Cerebellar nuclear complex (tissue), 1 donor: ENCODE measurements at places on chromosomes 3 and 15.

DNA sequence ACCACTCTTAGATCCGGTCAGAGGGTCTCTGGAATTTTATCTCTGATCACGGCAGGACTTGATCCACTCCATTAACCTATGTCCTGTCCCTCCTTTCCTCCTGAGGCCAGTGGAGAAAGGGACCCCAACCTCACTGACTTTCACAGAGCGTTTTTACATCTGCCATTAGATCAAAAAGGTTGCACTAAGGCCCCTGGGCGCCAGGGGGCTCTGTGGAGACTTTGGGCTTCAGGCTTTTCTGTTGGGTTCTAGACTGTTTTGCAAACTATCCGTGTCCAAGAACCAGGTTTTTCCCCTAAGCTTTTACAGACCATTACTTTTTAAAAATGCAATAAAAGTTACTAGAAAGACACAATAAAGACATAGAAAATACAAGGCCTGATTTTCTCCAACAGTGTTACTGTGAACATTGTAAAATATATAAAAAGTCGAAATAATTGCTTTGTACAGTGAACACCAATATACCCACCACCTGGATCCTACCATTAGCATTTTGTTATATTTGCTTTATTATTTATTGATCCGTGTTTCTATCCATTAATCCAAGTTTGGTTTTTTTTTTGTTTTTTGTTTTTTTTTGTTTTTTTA lies 159.7 kb downstream of the POLR2M start:
- DNase-seq = no peak

DNA sequence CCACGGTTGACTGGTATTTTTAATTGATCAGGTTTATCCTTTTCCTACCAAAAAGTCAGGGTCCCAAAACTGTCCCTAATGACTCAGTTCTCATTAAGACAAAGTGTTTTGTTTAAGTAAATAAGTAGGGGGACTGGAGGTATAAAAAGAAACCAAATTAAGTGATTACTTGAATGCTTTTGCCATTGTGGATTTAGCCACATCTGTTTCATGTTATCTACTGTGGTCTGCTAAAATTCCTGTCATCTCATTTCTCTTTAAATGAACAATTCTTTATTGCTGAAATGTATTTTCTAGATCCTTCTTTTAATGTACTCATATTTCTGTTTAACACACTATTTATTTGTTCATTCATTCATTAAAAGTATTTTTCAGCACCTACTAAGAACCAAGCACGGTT lies 625.9 kb upstream of the ADAMTS9 start:
- no peak for DNase-seq

DNA sequence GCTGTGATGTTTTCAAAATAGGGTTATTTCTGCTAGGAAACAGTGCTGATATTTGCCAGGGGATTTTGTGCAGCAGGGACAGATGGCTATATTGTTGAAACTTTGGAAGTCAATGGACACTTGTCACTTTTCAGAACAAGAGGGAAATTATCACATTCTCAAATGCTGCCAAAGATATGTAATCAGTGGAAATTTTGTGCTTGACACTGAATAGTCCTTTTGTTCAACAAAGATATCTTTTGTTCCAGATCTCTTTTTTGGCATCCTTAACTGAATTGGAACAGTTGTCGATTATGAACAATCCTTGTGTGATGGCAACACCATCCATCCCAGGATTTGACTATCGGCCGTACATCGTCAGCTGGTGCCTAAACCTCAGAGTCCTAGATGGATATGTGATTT lies 7.8 kb downstream of the CEP97 start:
- DNase-seq = no peak

- no peak for DNase-seq
These were observed 1.6 kb downstream of the MPI start for GRCh38 chr15:74891469-74891868.

GRCh38 chr15:74276560-74276959 lies 40.4 kb downstream of the CCDC33 start:
- no peak for DNase-seq

DNA sequence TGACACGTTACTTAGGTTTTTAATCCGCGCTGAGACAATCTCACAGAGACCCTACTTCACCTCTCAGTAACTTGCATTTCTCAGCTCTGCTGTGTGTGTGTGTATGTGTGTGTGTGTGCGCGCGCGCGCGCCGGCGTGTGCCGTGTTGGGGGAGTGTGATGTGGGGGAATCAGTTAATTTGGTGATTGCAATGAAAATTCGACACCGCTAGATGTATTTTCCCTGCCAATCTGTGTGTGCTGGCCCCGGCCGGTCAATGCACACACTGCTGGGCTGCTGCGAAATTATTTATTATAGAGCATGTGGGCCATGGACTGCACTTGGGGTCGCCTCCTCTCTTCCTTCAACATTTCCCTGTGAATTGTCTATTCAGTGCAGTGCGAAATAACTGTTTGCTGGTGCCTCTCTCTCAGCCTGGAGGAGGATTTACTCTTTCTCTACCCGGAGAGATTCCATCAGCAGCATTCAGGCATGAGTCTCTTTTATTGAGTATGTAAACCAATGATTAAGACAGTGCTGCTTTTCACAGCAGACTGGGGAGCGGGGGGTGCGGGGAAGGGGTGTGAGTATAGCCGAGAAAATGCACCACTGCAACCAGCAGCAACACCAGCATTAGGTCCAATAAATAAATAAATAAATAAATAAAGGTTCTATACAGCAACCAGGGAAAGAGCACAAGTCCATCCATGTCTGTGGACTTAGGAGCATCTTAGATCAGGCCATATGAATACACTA lies 2.9 kb downstream of the CADM2 start:
- DNase-seq = no peak

DNA sequence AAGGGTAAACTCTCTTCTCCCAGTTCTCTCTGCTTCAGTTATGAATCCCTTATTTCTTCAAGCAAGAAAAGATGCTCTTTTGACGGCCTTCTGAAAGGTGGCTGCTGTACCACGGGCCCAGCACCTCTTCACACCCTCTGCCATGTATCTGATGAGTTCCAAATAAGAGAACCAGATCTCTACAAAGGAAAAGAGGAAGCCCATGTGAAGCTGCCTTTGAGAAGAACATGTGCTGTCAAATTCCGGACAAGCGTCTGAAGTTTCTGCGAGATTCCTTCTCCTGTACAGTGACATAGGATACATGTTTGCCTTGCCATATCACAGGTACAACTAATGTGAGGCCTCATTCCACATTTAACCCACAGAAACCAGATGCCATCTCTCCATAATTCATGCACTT lies 59.2 kb downstream of the SH3BP5 start:
- no peak for DNase-seq

GRCh38 chr3:95905182-95905581 lies 909.2 kb upstream of the EPHA6 start:
- no peak for DNase-seq

GRCh38 chr15:95698230-95698629 lies 632.3 kb upstream of the NR2F2 start:
- DNase-seq = no peak

DNA sequence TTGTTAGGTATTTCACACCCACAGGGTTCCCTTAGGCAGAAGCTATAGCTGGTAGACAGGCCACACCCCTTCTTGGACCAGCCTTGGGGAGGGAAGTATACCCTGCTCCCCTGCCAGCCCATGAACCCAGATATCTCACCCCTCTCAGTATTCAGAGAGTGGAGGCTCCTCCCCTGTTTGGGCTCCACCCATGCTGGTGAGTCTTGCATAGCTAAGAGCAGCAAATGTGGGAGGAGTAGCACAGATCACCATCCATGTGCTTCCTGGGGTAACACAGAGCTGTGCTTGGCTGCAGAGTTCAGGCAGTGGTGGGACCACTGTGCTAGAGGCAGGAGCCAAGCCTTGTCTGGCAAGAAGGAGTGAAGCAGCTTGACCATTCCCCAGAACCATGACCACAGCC lies 427.2 kb downstream of the ZIC1 start:
- no peak for DNase-seq

DNA sequence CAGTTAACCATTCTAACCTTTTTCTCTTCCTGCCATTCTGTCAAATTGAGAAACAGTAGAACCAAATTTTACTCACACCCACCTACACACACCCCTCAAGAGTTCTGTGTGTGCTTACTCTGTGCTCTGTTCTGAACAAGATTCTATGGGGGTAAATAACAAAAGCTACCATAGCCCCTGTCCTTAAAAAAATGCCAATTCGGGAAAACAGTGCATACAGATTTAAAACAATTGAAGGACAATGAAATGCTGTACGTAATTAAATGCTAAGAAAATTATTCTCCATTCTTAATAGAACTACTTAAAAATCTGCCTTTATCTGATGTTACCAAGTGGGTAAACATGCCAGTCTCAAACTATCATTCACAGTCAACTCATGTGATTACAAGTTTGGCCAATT lies 1107.5 kb downstream of the TUSC7 start:
- DNase-seq = no peak

DNA sequence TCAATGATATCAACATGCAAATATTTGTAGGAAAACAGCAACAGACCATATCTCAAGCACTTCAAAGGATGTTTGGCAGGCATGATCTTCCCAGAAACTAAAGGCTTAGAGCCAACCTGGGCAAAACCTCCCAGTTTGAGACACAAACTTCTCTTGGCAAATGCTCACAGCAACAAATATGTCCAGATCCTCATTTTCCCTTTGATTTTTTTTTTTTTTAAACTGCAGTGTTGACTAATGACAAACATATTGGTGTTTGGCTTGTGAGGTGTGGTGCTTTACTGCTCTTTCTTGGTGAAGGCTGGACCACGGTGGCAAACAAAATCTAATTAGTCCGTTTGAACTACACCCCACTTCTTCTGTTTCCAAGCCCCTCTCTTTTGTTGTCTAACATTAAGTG lies 87.2 kb downstream of the EBLN2 start:
- no peak for DNase-seq

DNA sequence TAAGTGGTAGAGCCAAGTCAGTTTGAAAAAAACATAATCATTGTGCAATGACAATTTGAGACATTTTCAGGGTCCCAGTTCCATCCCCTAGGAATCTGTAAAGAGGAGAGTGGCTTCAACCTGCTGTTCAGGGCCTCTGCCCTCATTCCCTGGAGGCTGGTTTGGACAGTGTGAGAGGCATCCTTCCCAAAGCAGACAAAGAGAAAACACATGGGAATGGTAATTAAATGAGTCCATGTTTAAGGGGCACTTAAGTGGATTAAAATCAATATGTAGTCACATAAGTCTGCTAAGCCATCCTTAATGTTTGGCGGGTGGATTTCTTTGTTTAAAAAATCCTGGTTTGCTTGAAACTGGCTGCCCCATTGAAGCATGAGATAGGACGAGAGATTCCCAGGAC lies 146.3 kb upstream of the CTDSPL start:
- no peak for DNase-seq

- no peak for DNase-seq
These were observed 233.4 kb downstream of the CACNA2D3 start for GRCh38 chr3:54355800-54356199.

GRCh38 chr15:90860942-90861675 lies 7.3 kb upstream of the FURIN start:
- no peak for DNase-seq

DNA sequence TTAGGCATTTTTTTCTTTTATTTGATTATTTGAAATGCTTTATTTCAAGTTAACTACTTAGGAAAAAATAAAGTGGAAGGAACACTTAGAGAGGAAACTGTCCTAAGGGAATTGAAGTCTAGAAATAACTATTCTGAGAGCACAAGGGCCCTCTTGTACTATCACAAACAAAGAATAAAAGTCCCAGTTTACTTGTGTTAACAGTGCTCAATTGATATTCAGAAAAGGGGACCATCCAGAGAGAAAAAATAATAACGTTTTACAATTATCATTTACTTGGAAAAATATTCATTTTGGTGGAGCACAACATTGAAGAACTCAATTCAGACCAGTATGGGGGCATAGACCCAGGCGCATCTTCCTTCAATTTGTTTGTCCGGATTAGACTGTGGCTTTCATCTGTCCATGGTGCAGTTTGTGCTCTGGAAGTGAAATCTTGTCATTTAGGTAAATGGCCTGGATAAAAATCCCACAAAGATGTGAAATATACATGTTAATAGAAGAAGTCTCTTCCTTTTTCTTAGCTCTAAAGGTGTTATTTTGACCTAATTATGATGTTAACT lies 54.5 kb upstream of the SAMMSON start:
- no peak for DNase-seq

GRCh38 chr3:45890405-45890804 lies 4.1 kb downstream of the CCR9 start:
- DNase-seq = no peak

DNA sequence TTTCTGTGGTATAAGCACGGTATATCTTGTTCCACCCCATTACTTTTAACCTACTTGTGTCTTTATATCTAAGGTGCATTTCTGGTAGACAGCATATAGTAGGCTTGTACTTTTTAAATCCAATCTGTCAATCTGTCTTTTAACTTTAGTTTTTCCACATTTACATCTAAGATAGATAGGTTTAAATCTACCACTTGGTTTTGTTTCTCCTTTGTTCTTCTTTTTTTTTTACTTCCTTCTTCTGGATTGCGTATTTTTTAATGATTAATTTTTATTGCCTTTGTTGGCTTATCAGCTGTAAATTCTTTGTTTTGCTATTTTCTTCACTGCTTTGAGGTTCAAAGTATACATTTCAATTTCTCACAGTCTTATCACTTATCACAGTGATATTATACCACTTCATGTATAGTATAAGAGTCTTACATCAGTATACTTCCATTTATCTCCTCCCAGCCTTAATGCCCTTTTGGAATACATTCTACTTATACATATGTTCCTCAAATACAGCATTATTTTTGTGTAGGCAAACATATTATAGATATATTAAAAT lies 31.0 kb downstream of the IQCB1 start:
- no peak for DNase-seq

GRCh38 chr3:51539291-51539941 lies 897 bp downstream of the RAD54L2 start:
- DNase-seq = no peak

- DNase-seq = no peak
These were observed 140.4 kb downstream of the CD47 start for GRCh38 chr3:107950417-107950816.

- DNase-seq = no peak
These were observed 43.7 kb downstream of the FAM3D start for GRCh38 chr3:58622892-58623291.

DNA sequence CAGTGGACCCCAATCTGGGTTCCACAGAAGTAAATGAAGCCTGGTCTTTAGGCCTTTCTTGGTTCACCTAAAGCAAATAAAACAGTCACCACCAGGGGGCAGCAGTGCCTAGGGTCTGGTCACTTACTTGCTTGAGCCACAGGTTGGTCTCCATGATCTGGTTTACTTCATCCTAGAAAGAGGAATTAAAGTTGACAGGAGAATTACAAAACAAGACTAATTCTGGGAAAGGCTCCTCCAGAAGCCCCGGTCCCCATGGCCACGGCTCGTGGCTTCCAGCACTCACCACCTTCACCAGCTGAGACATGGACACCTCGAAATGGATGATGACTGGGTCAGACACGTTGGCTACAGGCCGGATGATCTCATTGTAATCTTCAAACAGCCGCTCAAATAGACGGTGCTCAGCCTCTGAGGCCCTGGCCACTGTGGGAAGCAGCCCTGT lies 2.3 kb downstream of the CHRNA3 start:
- DNase-seq = peak; percentile 53

- DNase-seq = no peak
These were observed 404.4 kb upstream of the MDFIC2 start for GRCh38 chr3:70716832-70717231.

GRCh38 chr3:143573610-143574303 lies 274.5 kb downstream of the SLC9A9 start:
- DNase-seq = no peak

- DNase-seq = no peak
These were observed 239.3 kb downstream of the SLC9A9 start for GRCh38 chr3:143608966-143609365.
